ENCODE measurements at places on chromosomes 2 and 18.

DNA sequence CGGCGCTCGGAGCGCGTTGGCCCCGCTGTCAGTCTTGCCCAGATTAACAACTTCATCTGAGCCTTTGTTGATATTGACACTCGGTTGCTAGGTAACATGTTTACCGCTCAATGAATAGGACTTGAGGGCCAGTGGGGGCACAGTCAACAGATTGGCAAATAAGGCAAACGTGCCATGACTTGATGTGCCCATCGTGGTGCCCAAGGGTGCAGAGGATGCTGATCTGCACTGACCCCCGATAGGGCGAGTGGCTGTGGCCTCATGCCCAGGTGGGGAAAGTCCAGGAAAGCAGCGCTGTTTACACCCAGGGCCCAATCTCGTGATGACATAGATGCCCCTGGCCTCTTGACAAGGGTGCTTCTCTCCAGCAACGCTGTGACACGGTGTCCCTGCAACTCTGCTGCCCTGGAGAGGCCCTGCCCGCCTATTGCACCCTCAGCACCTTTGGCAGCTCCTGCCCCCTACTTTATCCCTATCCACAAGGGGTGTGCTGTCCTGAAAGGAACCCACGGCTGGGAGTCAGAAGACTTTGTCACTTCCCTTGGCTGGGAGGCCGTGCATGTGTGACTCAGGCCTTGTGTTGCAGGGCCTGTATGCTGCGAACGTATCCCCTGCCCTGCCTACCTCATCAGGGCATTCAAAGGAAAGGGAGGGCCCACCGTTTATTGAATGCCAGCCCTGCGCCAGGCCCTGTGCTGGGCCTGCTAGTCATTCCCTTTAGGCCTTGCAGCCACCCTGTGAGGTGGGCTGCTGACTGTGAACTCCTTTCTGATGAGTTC, 158.0 kb downstream of the INHBB start:
- no peak for DNase-seq

DNA sequence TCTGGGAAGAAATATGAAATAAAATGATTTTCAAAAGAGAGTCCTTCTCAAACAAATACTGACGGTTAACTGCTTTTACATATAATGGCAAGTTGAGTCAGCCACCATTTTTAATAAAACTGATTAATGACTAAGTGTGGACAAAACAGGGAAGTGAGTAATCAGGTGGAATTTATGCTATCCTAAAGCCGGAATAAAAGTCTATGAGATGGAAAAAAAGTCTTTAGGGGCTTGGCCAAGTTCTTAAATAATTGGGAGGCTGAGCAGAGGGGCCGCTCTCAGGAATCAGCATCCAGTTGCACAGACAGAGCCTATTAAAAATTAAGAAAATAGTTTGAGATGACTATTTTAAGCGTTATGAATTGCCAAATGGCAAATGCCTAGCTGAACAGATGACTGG, 58.6 kb upstream of the AFF3 start:
- no peak for DNase-seq

- no peak for DNase-seq
Measured at GRCh38 chr2:153479573-153479972, 1.0 kb upstream of the RPRM start.

DNA sequence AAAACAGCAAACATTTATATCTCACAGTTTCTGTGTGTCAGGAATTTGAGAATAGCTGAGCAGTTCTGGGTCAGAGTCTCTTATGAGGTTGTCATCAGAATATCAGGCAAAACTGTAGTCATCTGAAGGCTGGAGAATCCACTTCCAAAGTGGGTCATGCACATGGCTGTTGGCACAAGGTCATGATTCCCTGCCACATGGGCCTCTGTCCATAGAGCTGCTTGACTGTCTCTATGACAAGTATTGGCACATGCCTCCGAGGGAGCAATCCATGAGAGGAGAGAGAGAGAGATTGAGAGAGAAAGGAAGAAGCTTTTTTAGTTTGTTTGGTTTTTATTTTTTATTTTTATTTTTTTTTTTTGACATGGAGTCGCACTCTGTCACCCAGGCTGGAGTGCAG, 101.8 kb upstream of the DDX18 start:
- no peak for DNase-seq

GRCh38 chr2:226831266-226831665, 4.6 kb upstream of the RHBDD1 start:
- DNase-seq: no peak

GRCh38 chr2:62460175-62460574, 45.8 kb downstream of the TMEM17 start:
- no peak for DNase-seq

DNA sequence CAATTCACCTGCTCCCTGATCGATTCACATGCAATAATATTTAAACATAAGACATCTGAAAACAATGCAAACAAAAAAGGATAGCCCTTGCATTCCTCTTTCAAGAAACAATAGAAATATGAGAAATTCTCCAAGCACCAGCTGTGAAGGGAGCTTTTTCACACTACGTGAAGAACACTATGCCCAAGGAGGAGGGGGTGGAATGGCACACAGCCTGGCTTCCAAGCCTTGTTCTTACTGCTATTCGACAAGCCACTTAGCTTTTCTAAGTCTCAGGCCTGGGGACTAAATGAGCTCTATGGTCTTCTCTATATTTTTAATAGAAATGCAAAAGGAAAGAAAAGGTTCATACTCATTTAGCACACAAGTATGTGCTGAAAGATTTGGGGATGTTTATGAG, 92.2 kb upstream of the CHRNA1 start:
- no peak for DNase-seq

DNA sequence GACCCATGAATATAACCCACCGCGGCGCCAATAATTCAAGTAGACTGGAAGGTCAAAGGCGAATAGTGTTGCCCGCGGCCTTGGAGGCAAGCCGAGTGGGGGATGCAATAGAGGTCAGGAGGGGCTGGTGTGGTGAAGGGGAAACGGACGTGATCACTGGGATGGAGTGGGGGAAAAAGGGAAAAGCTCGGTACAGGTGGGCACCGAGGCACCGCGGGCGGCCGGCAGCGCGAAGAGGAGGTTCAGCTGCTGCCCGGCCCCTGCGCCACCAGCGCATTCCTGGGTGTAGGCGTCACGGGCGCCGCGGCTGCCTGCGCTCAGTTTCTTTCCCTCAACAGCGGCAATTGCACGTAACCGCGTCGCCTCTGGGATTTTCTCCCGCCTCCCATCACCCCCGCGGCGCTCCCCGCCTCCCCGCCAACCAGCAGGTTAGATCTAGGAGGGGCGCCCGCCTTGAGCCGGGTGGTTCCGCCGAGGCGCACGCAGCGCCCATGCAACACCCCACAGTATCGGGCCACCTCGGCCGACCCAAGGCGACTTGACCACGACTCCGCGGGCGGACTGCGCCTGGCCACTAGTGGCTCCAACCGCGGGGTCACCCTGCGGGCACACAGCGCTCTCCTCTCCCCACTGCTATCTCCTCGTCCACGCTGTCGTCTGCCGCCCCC, 1.5 kb downstream of the RND3 start:
- DNase-seq: no peak

DNA sequence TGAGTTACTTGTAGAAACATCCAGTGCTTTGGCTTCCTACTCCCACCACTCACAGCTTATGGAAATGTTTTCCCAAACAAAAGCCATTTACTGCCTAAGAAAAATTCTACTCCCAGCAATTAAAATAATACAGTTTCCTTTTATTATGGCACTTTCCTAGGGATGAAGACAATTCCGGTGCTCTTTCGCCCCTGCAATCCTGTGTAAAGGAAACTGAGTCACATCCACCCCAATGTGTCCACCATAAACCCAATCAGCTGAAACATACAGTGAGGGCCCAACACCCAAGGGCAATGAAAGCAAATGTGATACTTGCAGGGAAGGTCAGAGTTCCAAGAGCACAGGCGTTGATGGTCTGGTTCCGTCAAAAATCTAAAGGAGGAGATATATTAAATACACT, 62.0 kb upstream of the ST3GAL5 start:
- DNase-seq: no peak

DNA sequence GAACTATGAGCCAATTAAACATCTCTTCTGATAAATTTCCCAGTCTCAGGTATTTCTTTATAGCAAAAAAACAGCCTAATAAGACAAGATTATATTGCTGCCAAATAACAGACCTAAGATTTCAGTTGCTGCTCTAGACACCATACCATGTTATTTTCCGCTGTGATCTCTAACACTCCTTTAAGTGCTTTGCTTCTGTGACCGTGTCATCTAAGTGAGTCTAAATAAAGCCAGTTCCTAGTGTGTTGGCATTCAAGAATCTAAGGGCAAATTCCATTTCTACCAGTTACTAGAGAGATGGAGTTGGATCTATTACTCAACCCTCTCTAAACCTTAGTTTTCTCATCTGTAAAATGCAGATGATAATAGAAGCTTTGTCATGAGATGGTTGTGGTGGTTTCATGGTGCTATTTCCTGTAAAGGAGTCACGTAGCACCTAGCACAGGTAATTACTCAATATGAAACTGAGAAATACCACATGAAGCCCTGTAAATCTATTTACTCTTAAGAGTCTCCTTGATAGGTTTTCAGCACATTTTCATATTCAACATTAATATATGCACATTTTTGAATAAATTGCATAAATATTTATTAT, 40.5 kb downstream of the SPHKAP start:
- no peak for DNase-seq

DNA sequence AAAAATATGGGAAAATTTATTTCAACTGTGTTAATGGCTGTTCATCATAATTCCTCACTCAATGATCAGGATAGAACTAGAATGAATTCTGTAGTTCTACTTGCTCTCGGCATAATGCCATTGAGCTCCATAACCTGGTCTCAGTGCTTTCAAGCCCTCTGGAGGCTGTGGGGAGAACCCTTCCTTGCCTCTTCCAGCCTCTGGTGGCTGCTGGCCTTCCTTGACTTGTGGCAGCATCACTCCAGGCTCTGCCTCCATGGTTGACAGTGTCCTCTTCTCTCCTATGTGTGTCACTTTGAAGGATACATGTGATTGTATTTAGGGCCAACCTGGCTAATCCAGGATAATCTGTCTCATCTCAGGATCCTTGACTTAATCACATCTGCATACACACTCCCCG, 26.9 kb upstream of the CABYR start:
- DNase-seq: no peak

GRCh38 chr2:231708773-231709635, 679 bp downstream of the PTMA start:
- peak; percentile 38 for DNase-seq

- no peak for DNase-seq
Measured at GRCh38 chr18:32299484-32299883, 109.6 kb downstream of the MEP1B start.

DNA sequence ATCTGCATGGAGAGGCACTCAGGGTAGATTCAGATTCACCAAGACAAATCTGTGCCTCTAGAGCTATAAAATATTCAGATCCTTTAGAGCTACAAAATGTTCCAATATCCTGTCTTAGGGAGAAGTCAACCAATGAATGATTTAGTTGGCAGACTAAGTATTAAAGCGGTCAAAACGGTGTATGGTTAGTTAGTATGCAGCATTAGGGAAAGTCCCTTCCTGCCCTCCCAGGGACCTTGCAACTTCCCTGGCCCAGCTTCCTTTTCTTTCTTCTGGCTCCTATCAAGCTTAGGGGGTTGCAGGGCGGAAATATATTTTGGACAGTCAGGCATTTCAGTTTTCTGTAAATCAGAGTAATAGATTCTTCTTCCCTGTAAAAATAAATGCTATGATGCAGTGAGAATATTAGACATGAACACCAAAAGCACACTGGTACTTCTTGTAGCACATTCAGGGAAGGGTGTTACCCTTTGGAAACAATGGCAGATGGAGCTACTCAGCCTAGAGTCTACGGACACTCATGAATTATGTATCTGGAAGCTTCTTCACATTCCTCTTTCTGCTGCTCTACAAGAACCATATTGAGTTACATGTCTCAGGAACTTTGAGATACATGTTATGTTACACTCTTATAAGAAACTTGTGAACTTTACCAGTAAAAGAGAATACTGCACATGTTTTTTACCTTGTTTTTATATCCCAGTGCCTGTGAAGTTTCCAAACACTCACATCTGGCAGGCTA, 45.7 kb downstream of the CCDC93 start:
- no peak for DNase-seq

GRCh38 chr18:26008096-26008495, 82.3 kb downstream of the SS18 start:
- no peak for DNase-seq

GRCh38 chr2:175620106-175620505, 382.0 kb downstream of the LNPK start:
- DNase-seq: no peak

GRCh38 chr2:181907057-181907456, 15.5 kb downstream of the ITPRID2 start:
- no peak for DNase-seq

DNA sequence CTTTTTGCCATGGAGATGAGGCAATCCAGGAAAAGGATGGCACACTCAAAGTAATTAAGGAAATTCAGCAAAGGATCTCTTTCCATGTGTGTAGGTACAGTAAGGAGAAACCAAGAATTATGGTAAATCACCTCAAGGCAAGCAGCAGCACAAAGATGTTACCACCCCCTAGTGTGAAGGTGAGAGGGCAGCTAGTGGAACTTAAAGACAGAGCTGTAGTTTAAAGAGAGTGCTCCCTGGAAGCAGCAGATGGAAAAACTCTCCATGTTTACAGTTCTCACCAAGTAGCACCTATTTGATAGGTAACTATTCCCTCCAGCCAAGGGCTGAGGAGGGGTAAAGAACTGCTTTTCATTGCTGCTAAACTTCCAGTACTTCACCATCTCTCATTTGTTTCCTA, 860.4 kb upstream of the CRIM1 start:
- DNase-seq: no peak

DNA sequence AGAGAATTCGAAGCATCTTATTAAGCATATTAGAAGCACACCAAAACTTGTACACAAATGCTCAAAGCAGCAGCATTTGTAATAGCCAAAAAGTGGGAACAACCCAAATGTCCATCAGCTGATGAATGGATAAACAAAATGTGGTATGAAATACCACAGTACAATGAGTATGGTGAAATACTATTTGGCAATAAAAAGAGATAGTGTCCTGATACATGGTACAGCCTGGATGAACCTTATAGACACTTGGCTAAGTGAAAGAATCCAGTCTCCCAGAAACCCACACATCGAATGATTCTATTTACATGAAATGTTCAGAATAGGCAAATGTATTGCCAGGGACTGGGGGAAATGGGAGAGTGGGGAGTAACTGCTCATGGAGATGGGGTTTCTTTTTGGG, 3.0 kb downstream of the SPATA3 start:
- DNase-seq: no peak

- no peak for DNase-seq
Measured at GRCh38 chr2:38797250-38797676, 19.3 kb downstream of the GEMIN6 start.

- no peak for DNase-seq
Measured at GRCh38 chr2:117523267-117523666, 291.2 kb upstream of the DDX18 start.

- no peak for DNase-seq
Measured at GRCh38 chr2:157722580-157723234, 94.0 kb upstream of the ACVR1C start.

- DNase-seq: no peak
Measured at GRCh38 chr18:39555496-39555895, 1989.9 kb upstream of the CELF4 start.

DNA sequence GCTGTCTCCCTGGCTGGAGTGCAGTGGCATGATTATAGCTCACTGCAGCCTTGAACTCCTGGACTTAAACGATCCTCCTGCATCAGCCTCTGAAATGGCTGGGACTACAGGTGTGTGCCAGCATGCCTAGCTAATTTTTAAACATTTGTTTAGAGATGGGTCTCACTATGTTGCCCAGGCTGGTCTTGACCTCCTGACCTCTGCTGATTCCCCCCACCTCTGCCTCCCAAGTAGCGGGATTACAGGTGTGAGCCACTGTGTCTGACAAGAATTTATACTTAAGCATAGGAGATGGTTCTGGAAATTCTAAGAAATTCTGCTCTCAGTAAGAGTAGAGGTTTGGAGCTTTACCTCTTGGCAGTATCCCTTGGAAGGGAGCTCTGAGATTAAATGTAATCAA, 18.2 kb downstream of the MTHFD2 start:
- no peak for DNase-seq

Data from stimulated activated CD8-positive, alpha-beta memory T cell treated with anti-CD3 and anti-CD28 coated beads, Interleukin-15, amount 100 ng/mL, for 24 hours (primary cell).